Hypothalamus (tissue), 51 donors: ENCODE measurements at places on chromosomes 6 and 20.

GRCh38 chr20:39829661-39830060, 859.4 kb downstream of the MAFB start:
- no peak for DNase-seq

- DNase-seq, result no peak
Measured at GRCh38 chr6:54935739-54936138, 89.2 kb downstream of the FAM83B start.

DNA sequence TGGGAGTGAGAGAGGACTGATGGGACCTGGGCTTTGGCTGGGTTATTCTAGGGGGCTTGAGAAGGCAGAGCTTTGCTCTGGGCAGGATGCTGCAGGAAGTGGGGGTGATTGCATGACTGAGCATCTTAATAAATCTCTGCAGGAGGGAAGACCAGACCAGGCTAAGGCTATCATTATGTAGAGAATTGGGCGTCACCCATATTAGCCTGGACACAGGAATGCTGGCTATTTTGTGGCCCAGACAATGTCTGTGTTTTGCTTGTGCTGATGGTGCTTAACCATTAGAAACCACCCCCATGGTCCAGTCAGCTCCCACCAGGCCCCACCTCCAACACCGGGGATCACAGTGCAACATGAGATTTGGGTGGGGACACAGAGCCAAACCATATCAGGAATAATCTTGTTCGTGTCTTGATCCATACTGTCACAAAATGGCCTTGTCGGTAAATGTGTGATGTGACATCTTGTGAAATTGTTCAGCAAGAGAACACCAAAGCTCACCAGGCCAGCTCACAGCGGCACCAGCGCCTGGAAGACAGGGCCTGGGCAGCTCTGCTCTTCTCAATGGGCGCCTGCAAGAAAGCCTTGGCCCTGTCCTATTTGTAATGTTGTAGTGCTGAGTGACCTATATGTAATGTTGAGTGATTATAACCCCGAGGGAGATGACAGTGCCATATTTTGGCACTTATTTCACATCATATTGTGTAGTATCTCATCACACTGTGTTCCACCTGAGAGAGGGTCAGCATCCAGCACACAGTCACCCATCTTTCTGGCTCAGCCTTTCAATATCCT, 211.8 kb downstream of the QKI start:
- no peak for DNase-seq

DNA sequence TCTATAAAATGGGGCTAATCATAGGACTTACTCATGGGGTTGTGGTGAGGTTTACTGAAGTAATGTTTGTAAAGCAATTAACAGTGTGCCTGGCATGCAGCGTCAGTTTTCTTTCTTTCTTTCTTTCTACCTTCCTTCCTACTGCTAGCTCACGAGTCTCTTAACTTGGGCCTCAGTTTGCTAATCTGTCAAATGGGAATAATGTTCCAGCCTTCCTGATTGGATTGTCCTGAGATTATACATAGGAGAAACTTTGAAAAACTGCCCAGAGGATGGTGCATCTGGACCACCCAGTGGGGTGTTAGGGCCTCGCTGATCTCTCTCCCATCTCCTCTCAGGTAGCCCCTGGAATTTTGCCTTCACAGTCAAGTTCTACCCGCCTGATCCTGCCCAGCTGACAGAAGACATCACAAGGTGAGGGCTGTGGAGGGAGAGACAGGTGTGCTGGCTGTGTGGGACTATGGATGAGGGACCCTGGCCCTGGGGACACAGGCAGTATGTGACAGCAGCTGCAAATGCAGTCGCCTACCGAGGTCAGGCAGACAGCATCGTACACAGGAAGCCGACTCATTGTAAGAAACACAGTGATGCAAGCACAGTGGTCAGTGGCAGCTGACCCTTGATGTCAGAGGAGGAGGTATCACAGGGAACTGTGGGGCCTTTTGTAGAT, 27.5 kb downstream of the EPB41L1 start:
- DNase-seq, result no peak

DNA sequence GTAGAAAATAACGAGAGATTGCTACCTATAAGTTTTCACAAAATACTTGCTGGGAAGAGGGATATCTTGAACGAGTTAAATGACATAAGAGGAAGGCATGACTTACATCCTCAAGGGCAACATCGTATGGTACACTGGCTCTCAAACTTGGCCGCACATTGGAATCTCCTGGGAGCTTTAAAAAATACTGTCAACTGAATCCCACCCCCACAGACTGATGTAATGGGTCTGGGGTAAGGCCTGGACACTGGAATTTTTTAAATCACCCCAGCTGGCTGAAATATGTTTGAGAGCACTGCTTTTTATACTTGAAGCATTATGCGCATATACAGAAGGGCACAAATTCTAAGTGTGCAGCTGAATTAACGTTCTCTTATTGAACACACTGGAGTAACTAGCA, 8.0 kb upstream of the TSHZ2 start:
- DNase-seq, result no peak

DNA sequence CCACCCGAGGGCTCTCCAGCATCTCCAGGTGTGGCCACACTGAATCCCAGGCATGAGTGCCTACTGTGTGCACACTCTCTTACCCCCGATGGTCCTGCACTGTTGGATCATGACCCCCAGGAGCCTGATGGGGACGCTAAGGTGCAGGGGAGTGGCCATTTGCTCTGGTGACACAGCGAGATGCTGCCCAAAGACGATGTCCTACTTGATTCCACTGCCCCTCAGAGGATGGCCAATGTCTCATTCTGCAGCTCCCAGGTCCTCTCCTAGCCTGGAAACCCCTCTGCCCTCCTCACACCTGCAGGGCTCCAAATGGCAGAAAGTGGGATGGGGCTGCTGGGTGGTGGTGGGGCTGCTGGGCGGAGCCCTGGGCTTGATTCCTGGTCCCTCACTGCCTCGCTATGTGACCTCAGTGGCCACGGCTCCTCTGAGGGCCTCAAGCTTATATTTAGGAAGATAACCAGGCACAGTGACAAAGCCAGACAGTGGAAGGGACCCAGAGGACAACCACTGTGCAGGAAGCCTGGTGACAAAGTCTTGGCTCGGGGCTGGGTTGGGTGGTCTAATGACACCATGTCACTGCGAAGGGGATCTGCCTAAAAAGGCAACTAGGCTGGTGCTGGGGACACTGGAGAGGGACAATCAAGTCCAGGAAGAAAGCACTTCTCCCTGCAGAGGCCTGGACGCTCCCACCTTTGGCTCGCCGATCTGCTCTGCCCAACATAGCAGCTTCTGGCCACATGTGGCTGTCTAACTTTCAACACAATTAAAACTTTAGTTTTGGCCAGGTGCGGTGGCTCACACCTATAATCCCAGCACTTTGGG, 28.4 kb downstream of the TGM2 start:
- DNase-seq, result no peak

- DNase-seq, result no peak
Measured at GRCh38 chr20:31948008-31948407, 3.8 kb downstream of the PDRG1 start.

DNA sequence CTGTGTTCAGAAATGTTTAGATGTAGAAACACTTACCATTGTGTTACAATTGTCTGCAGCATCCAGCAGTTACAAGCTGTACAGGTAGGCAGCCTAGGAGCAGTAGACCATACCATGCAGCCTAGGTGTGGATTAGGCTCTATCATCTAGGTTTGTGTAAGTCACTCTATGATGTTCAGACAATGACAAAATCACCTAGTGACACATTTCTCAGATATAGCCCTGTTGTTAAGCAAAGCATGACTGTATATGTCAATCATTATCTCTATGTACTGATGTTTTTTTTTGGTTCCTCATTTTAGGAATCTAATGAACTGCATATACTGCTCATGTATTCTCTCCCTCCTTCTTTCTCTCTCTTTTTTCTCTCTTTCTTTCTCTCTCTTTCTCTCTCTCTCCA, 22.2 kb downstream of the CST8 start:
- DNase-seq, result no peak

- DNase-seq, result no peak
Measured at GRCh38 chr6:39224523-39225182, 4.6 kb downstream of the KCNK5 start.

- DNase-seq, result peak; percentile 2
Measured at GRCh38 chr6:123745895-123746294, 57.8 kb upstream of the NKAIN2 start.
